ENCODE measurements at places on chromosomes 1 and 21. TPM values are rescaled to one million over a fixed set of nuclear protein-coding genes. Genes with fewer than 3 reads are reported as not detected.

The NOS1AP gene
- 1.4 TPM for total RNA-seq

The OPRD1 gene
- not detected for total RNA-seq

The FLG2 gene
- not detected for total RNA-seq

The TMCO4 gene
- 5.2 TPM for total RNA-seq

The PLEKHN1 gene
- total RNA-seq, result not detected

The PPFIA4 gene
- 0.08 TPM for total RNA-seq

The CLEC20A gene
- not detected for total RNA-seq

The CFAP141 gene
- total RNA-seq, result not detected

The PTCH2 gene
- 0.14 TPM for total RNA-seq

The CCDC185 gene
- not detected for total RNA-seq

The TMEM61 gene
- total RNA-seq, result not detected

The SCYL3 gene
- 12.2 TPM for total RNA-seq

The C4BPB gene
- 460 TPM for total RNA-seq

The SELP gene
- total RNA-seq, result 2.7 TPM

The ADAMTS5 gene
- total RNA-seq, result 0.92 TPM

The REN gene
- total RNA-seq, result 0.05 TPM

The VWA5B1 gene
- not detected for total RNA-seq

The A3GALT2 gene
- total RNA-seq, result not detected

The KRTAP7-1 gene
- total RNA-seq, result not detected

The FCER1A gene
- 0.08 TPM for total RNA-seq

The LCE6A gene
- not detected for total RNA-seq

The TNFRSF25 gene
- total RNA-seq, result 2.2 TPM

The USH2A gene
- total RNA-seq, result 1.0 TPM

The RNF19B gene
- 5.6 TPM for total RNA-seq

The DYNLT5 gene
- total RNA-seq, result 1.3 TPM

Data from liver (tissue), 10 donors.